Stomach (tissue), 19 donors: ENCODE measurements at places on chromosomes 16 and 17.

DNA sequence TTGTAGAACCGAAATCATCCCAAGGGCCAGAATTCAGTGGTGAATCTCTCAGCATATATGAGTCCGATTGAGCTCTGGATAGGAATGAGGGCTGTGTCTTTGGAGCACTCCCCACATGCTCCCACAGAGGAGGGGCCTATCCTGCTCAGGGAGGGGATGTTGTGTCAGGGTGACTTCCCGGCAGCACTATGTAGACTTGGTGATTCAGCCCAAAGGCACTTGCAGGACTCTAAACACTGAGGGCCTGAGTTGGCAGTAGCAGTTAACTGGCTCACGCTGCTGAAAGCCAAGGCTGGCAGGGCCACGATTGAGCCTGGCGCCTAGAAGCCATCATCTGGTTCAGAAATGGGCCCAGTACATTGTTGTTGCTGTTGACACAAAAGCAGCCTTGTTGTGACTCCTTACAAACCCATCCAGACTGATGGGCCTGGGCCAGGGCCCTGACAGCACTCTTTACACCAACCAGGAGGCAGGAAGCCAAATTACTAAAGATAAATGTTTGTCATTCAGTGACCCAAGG, 31.9 kb downstream of the NMT1 start:
- DNase-seq: peak; percentile 84

GRCh38 chr16:50665128-50665878, 15.8 kb downstream of the SNX20 start:
- peak; percentile 87 for DNase-seq

- DNase-seq: peak; percentile 83
Measured at GRCh38 chr17:48026502-48027321, 10.9 kb downstream of the COPZ2 start.

- DNase-seq: no peak
Measured at GRCh38 chr17:63525190-63525946, 2.2 kb downstream of the KCNH6 start.

DNA sequence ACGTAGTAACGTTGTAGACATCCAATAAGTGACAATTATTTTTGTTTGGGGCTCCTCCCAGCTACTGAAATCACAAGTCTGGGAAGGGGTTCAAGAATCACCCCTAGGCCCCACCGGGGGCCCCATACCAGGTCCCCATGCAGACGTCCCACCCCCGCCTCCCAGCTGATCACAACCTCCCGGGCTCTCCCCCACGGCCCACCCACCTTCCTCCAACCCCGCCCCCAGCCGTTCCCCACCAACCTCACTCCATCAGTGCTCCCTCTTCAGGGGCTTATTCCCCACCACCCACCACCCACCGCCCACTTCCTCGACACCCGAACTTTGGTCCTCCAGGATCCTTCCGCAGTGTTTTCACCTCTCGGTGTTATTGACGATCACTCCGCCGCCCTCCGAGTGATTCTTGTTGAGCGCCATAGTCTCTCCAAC, 240 bp downstream of the WBP2 start:
- no peak for DNase-seq

DNA sequence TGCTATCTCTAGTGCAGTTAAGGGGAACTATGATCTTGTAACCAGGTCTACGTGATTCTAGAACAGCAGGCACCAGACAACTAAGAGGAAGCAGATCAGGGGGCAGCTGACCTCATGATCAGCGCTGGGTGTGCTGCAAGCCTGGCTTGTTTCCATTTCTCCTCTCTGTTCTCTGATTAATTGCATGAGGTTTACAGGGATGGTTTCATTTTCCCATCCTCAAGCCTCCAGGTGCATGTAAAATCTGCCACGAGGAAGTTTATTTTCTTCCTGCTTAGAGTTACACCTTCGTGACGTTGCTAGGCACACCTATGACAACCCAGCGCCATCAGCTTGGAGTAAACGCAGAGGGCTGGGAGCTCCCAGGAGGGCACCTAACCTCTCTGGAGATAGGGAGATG, 4.3 kb upstream of the NUPR1 start:
- peak; percentile 69 for DNase-seq

- DNase-seq: no peak
Measured at GRCh38 chr16:56748826-56749225, 18.9 kb downstream of the NUP93 start.

DNA sequence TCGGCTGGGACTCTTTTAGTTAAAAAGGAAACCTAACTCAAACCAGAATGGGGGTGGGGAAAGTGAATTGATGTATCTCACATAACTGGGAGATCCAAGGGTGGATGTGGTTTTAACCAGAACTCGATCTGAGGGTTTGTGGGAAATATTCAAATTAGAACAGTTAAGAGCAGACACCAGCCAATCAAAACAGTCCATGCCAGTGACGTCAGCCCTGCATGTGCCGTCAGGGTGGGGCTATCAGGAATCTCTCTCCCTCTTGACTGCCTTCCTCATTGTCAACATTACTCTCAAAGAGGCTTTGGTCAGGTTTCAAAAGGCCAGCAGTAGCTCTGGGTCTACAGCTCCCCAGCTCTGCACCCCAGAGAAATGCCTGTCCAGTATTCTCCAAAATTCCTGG, 94.2 kb upstream of the HSBP1 start:
- no peak for DNase-seq

- no peak for DNase-seq
Measured at GRCh38 chr16:85124636-85125346, 12.5 kb upstream of the CIBAR2 start.

DNA sequence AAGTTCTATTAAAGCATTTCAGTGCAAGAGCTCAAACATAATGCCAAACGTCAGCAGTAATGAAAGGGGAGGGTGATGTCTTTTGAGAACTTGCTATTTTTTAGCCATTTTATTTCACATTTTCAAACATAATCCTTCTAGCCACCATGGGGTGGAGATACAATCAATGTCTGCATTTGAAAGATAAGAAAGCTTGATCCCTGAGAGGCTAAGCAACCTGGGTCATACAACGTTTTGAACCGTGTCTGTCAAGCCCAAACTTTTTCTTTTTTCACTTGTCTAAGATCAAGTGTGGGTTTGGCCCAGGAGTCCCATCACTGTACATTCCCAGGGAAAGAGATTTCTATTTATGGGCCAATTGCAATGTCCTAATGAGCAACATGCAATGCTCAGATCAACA, 331.1 kb downstream of the SLC39A11 start:
- no peak for DNase-seq

GRCh38 chr17:59376506-59376905, 45.1 kb downstream of the YPEL2 start:
- DNase-seq: no peak

GRCh38 chr16:4385066-4385788, 13.6 kb downstream of the VASN start:
- DNase-seq: no peak

DNA sequence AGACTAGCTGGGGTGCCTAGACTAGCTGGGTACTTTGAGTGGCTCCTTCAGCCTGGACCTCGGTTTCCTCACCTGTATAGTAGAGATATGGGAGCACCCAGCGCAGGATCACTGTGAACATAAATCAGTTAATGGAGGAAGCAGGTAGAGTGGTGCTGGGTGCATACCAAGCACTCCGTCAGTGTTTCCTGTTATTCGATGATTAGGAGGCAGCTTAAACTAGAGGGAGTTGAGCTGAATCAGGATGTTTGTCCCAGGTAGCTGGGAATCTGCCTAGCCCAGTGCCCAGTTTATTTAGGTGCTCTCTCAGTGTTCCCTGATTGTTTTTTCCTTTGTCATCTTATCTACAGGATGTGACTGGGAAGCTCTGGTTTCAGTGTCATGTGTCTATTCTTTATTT, 8.4 kb upstream of the TMEM235 start:
- no peak for DNase-seq

DNA sequence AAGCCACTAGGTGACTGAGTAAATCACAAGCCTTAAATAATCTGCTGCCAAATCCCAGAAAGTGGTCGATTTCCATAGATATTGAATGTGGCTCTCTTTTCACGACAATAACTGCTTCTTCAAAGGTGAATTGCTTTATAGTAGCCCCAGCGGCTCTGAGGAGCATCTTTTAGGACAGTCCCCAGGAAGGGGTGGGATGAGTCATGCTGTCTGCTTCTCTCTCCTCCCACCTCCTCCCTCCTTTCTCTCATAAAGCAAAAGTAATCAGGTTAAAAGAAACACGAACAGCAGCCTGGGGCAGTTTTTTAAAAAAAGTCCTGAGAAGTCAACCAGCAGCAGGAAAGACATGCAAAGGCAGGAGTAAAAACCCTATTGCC, 1.8 kb downstream of the KIAA0513 start:
- DNase-seq: no peak

DNA sequence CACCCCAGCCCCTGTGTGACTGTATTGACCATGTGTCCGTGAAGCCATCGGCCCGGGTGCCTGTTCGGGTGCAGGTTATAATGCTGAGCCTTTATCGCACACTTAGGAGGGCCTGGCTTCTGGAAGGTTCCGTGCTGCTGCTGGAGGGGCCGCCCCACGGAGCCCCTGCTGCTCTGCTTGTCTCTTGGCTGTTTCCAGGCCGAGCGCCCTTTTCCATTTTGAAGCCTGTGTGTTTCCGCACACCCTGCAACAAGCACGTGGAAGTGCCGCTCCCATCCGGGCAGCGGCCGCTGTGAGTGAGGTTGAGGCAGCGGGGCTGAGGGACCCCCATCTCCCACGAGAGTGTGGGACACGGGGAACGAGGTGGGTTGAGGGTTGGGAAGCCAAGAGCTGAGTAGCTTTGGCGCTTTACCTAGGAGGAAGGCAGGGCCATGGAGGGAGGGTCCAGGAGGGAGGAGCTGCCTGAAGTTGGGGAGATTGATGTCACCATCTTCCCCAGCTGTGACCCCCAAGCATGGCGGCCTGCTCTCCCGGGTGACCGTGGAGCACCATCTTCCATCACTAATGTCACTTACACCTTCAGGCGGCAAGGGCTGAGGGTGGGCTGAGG, 200.1 kb upstream of the GSE1 start:
- no peak for DNase-seq
